GM12892 (cell line): ENCODE measurements at places on chromosomes 3 and 15.
A peak's percentile ranks its signal among the peaks of the same experiment; 100 is the strongest.

DNA sequence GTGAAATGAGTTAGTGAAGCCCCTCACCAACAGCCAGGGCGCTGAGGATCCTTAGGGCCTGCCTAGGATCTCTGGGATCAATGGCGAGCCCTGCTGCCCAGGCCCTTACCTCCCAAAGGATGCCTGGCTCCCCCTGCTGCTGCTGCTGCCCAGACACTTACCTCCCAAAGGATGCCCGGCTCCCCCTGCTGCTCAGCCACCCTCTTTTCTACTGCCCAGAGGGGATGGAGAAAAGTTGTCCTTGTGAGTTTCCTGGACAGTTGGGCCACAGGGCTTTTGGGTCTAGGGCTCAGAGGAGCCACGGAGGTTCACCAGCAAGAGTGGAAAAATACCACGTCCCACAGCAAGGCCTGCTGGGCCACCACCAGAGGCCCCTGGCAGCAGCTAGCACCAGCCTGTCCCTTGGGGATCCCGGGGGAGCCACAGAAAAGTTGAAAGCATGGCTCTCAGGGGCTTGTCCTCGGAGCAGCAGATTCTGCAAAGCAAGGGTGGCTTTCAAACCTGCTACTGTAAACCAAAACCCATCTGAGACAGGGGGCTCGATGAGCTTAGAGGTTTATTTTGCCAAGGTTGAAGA, 59.4 kb downstream of the SLC6A6 start:
- no peak for DNase-seq

GRCh38 chr3:36714343-36715086, 49.8 kb downstream of the DCLK3 start:
- no peak for DNase-seq

- DNase-seq = no peak
Observed at GRCh38 chr3:109373933-109374332, 36.6 kb upstream of the DPPA4 start.

DNA sequence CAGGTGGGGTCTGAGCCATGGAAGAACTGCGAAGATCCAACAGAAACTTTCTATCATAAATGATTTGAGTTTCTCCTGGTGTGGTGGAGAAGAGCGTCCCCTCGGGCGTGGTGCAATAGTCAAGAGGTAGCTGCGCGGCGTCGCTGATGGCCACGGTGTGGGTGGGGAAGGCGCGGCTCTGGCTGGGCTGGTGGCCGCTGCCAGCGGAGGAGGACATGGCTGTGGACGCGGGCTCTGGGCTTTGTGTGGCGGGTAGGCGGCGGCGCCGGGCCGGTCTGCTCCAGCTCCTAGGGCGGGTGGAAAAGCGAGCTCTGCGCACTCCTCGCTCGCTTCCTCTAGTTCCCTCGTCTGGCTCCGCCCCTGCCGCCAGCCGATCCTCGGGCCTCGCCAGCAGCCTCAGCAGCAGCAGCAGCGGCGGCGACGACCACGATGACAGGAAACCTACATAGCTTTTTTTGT, 5.9 kb downstream of the STARD9 start:
- peak; percentile 71 for DNase-seq

DNA sequence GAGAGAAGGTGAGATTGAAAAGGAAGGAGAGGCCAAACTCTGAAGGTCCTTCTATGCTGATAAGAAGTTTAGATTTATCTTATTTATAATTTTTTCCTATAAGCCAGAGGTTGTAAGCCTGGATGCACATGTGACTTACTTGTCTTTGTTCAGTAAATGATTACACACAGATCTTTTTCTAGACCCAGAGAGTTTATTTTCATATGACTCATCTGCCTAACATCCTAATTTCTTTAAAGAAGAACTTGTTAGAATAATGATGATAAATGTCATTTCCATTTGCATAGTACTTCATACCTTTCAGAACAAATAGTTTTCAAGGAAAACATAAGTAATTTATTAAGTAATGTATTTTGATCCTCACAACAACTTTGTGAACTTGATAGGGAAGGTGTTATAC, 434.8 kb upstream of the DPH6 start:
- DNase-seq = no peak

DNA sequence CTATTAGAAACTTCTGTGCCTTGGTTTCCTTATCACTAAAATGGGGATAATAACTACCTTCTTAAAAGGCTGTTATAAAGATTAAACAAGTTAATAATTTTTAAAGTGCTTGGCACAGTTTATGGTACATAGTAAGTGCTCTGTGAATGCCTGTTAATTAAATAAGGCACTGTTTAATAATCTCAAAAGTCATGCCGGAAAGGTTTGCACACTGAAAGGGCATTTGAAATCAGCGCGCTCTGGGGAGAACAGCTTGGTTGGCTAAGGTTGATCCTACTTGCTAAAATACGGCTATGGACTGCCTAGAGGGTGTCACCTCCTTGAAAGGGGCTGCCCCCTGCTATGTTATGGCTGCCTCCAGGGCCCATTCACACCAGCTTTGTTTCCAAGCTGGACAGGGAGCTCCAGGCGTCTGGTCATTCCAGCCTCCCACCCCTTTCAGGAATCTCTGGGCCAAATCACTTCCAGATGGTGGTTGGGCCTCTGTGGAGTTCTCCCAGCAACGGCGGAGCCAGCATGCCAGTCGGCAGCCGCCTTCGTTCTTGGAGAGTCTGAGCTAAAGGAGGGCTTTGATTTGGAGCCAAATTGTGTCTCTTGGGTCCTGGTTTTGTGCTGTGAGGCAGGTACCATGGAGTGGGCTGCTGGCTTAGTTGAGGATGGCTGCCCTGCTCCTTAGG, 5.9 kb downstream of the FLNB start:
- DNase-seq = no peak

DNA sequence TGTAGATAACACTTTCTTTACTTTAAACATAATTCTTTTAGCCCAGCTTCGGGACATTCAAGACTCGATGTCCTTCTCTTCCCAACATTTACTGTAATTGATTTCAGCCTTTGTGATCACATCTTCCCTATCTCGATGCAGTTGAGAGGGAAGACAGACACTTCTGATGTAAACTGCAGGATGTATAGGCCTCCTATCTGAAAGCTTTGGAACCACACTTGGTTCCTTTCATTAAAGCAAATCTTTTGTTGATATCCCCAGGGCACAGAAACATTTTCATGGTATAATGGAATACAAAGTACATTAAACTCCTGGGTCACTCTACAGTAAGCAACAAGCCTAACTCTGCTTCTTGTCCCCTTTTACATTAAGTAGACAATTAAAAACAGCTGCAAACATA, 6.4 kb downstream of the GRM7 start:
- no peak for DNase-seq

DNA sequence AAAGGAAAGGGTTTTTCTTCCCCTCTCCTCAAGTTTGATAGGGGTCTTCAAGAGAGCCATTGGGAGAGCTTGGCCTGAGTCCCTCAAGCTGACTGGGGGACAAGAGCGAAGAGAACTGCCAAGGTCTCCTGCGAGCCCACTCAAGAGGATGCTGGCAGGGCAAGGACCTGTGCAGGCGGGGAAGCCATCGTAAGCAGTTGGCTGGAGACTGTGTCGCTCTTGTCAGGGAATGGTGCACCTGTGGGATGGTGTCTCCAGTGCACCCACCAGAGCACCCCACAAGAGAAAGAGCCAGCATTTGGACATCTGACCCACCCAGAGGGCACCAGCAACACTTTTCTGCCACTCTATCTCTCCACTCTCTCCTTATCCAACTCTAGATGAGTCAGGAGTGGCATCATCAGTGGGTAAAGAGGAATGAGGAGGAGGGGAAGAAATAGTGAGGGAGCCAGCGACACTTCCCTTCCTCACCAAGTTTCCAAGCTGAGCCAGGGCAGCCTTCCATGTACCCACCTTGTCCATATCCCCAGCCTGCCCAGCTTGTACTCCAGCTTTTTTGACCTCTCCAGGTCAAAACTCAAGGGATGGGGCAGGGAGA, 13.6 kb upstream of the XIRP1 start:
- DNase-seq = no peak

DNA sequence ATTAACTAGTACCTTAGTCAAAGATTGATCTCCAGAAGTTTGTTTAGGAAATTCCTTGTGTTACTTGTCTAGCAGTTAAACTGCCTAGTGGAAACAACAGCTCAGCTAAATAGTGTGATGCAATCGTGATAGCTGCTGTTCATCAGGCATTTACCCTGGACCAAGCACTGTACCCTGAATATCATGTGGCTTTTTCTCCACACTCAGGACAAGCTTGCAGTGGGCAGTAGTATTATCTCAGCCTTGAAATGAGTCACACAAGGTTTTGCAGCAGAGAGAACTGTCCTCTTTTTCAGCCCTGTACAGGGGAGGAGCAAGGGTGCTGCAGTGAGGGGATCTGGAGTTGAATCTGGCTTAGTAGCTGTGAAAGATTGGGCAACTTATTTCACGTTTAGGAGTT, 208.4 kb downstream of the TP63 start:
- DNase-seq = no peak

DNA sequence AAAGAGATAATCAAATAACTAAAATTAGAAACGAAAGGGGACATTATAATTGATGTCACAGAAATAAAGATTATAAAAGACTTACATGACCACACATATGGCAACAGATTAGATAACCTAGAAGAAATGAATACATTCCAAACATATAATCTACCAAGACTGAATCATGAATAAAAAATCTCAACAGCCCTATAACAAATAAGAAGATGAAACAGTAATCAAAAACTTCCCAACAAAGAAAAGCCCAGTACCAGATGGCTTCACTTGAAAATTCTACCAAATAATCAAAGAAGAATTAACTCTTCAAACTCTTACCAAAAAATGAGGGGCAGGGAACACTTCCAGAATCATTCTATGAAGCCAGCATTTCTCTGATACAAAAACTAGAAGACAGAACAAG, 11.8 kb downstream of the TOP2B start:
- no peak for DNase-seq

- DNase-seq = no peak
Observed at GRCh38 chr3:77780278-77780996, 740.5 kb downstream of the ROBO2 start.

DNA sequence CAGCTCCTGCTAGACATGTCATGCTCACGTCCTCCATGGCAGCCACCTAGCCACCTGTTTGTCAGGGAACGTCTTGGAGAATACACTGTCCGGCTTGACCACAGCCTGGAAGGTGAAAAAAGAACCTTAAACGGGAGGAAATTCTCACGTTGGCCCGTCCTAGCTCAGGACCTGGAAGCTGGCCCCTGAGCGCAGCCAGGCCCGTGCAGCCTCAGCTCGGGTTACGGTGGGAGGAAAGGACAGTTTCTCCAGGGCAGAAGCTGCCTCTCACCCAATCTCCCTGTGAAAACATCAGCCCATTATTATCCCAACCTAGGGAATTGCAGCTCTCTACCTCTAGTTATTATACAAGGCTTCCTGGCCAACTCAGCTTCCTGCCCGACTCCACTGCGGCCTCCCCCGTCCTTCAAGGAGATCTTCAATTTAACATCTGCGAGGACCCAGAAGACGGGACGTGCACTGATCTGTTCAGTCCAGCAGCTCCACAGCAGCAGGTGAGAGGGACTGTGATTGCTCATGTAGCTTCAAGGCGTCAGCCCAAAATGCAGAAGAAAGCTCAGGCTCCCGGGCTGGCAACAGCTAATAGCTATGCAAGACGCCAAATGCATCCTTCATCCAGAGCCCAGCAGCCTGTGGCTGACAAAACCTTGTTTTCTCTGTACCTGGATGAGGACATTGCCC, 84.7 kb downstream of the ADAMTS17 start:
- DNase-seq = no peak

- DNase-seq = no peak
Observed at GRCh38 chr15:42110367-42110766, 16.0 kb upstream of the PLA2G4D start.

- no peak for DNase-seq
Observed at GRCh38 chr3:125166599-125167136, 45.9 kb downstream of the SLC12A8 start.

DNA sequence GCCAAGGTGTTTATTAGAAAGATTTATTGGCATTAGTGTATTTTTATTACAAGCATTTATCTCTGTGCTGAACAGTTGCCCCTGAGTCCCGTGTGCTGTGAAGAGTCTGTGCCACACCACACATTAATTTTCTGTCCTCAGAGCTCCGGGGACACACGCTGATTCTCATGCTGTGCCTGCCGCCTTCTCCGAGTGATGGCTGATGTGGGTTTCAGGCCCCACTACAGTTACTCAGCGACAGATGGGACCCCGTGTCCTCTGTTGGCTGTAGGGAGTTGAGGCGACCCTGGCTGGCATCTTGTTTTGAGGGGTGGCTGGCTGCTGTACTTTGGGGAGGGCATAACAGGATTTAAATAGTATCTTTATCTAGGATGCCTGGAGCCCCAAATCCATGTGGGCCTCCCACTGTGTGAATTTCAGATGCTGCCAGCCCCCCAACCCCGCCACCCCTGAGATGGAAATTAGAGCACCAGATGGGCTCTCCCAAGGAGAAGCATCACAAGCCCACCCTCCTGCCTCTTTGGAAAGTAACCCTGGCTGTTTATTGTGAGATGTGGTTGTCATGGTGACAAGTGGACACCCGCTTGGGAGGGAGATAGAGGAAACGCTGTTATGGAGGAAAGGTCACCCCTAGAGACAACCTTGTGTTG, 185.6 kb downstream of the APBA2 start:
- no peak for DNase-seq

DNA sequence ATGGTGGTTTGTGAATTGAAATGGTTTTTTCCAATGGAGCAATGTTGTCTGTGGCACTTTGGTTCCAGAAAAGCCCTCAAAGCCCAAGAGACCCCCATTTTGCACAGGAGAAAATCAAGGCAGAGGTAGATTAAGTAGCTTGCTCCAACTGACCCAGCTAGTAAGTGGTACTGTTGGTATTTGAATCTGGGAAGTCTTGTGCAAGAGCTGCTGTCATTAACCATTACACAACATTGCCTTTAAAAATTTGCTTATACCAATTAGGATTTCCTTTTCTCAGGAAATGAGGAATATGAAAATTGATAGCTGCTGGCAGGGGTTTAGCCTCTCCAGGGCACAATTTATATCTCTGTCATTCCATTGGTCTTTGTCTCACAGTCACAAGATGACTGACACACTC, 102.4 kb upstream of the UBE3A start:
- no peak for DNase-seq

- no peak for DNase-seq
Observed at GRCh38 chr15:70058642-70059360, 38.9 kb downstream of the TLE3 start.

GRCh38 chr3:63922491-63923199, 10.5 kb upstream of the SCAANT1 start:
- DNase-seq = no peak

DNA sequence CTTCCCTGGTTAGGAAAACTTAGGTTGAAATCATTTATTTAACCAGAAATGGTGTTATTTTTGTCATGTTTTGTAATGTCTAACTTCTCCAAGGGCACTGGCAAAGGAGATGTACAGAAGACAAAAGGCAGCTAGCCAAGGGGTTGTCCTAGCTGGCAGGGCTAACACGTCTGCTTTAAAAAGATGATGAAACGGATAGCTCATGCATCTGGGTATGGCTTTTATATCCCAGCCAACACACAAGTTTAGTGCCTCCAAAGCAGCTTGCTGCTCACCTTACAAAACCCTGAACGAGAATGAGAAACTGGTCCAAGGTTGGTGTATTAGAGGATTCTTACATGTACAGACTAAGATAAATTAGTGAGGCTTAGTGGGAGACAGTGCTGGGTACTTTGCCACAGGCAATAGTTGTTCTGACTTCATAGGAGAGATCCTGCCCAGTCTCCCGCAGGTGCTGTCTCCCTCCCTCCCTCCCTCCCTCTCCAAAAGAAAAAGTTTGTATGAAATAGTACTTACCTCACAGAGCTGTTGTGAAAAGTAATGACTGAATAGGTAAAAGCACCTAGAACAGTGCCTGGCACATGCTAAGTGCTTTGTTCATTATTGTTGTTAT, 47.8 kb downstream of the KCNMB2 start:
- DNase-seq = no peak

GRCh38 chr3:149005416-149005815, 14.1 kb downstream of the GYG1 start:
- DNase-seq = no peak

GRCh38 chr15:101320501-101321052, 25.5 kb upstream of the SNRPA1 start:
- DNase-seq = no peak
